Cerebellum (tissue), 4 donors: ENCODE measurements at places on chromosomes 7 and 10.

DNA sequence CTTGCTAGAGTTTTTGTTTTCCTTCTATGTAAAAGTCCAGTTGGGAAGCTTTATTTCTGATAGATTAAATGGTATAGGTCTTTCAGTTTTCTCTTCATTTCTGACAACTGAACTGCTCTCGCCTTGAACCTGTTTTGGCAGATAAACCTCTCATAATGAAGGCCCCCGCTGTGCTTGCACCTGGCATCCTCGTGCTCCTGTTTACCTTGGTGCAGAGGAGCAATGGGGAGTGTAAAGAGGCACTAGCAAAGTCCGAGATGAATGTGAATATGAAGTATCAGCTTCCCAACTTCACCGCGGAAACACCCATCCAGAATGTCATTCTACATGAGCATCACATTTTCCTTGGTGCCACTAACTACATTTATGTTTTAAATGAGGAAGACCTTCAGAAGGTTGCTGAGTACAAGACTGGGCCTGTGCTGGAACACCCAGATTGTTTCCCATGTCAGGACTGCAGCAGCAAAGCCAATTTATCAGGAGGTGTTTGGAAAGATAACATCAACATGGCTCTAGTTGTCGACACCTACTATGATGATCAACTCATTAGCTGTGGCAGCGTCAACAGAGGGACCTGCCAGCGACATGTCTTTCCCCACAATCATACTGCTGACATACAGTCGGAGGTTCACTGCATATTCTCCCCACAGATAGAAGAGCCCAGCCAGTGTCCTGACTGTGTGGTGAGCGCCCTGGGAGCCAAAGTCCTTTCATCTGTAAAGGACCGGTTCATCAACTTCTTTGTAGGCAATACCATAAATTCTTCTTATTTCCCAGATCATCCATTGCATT lies 27.1 kb downstream of the MET start:
- DNase-seq, result peak; percentile 40

- DNase-seq, result no peak
Observed at GRCh38 chr10:12252882-12253546, 57.0 kb downstream of the CDC123 start.

- peak; percentile 8 for DNase-seq
Observed at GRCh38 chr10:59580026-59580863, 129.4 kb downstream of the SLC16A9 start.

DNA sequence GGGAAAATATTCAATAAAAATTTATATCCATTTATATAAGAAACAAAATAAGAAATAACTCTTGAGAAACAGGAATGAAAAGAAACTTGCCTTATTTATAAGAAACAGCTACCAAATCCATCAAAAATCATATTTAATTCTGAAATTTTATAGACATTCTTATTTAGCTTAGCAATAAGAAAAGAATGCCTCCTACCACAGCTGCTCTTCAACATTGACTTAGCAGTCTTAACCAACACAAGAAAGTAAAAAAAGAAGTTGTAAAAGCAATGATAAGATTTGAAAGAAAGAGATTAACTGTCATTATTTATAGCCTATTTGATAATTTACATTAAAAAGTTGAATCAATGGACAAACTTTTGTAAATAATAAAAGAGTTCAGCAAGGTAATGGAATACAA lies 212.8 kb downstream of the ZNF365 start:
- no peak for DNase-seq

DNA sequence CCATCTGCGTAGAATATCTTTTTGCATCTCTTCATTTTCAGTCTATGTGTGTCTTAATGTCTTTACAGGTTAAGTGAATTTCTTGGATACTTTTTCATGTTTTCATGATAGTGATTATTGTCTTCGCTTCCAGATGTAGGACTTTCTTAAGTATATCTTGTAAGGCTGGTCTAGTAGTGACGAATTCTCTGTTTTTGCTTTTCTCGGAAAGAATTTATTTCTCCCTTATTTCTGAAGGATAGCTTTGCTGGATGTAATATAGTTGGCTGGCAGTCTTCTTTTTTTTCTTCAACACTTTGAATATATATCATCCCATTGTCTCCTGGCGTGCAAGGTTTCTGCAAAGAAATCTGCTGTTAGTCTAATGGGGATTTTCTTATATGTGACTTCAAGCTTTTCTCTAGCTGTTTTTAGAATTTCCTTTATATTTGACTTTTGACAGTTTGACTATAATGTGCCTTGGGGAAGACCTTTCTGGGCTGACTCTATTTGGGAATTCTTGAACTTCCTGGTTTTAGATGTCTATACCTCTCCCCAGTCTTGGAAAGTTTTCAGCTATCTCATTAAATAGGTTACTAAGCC lies 14.3 kb downstream of the GTPBP4 start:
- DNase-seq, result no peak

GRCh38 chr7:131865911-131866310 lies 309.5 kb upstream of the PODXL start:
- DNase-seq, result no peak

- no peak for DNase-seq
Observed at GRCh38 chr7:85733169-85733915, 546.5 kb upstream of the SEMA3D start.

DNA sequence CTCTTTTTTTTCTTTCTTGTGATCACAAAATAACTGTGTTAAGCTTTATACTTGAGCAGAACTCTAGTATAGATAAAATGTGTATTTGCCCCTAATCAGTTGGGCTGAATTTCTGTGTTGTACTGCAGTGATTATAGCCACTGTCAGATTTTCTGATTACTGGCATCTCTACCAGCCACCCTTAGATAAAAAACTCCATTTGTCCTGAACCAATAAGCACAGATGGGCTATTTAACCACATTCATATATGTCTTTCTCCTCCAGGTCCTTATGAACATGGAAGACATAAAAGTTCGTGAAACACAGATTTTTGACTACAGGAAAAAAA lies 38.3 kb downstream of the CFAP58 start:
- no peak for DNase-seq

DNA sequence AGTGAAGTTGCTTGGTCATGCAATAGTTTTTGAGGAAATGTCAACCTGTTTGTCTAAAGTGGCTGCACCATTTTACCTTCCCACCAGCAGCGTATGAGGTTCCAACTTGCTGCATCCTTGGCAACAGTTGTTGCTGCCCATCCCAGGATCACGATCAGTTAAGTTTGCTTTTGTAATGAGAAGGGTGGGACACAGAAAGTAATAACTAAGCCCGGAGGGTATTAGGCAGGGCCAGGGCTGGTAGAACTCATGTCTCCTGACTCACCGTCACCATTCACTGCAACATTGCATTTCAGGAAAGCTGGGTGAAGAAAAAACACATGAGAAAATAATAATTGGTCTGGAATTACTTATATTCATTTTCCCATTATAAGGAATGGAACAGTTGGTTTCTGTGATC lies 25.4 kb downstream of the CELF2 start:
- DNase-seq, result no peak

DNA sequence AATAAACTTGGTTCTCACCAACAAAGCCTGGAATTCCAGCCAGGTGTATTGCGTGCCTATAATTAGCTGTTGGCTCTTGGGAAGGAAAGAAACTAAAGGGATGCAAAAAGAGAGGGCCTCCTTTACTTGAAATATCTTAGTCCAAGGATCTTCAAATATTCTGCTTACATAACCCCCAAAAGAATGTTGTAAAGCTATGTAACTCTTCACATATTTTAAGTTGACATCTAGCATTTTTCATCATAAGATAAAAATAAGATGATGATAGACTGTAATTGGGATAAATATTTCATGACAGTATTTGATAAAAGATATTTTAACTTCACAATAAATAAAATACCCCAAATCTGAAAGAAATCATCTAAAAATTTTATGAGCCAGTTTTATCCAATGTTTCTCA lies 52.5 kb upstream of the SEPTIN7 start:
- no peak for DNase-seq
